Activated CD8-positive, alpha-beta memory T cell treated with anti-CD3 and anti-CD28 coated beads, Interleukin-2, amount 50 U/mL, for 4 hours (primary cell): ENCODE measurements at places on chromosomes 3 and 15.

DNA sequence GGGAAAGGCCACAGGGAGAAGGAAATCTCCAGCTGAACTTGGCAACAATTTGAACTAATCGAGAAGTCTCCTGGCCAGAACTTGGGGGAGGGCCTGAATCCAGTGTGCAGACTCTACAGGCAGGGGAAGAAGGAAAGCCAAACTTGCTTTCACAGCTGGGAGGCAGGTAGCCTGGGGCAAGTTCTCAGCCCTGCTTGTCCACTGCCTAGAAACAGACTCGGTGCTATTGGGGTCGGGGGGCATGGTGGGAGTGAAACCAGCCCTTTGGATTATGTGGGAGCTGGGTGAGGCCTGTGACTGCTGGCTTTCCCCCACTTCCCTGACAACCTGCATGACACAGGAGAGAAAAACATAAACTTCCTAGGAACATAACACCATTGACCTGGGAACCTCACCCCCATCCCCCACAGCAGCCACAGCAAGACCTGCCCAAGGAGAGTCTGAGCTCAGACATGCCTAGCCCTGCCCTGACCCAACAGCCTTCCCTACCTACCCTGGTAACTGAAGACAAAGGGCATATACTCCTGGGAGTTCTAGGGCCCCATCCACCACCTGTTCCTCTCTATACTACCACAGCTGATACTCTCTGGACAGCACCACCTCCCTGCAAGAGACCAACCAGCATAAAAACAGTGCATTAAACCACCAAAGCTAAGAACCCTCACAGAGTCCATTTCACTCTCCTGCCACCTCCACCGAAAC lies 103.7 kb upstream of the MNS1 start:
- no peak for DNase-seq

DNA sequence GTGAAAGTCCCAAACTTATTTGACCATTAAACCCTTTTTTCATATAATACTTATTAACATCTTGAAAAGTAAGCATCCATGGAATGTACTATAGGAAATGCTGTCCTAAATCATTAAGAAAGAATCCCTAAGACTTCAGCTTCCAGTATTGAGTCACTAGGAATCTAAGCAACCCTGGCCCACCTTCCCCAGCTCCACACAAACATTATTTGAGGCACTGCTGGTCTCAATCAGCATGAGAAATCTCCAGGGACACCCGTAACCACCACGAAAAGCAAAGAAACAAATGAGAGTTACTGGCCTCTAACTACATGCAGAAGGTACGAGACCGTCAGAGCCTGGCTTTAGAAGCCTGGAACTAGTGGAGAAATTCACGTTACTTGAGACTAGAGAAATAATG lies 68.2 kb downstream of the POLQ start:
- no peak for DNase-seq

DNA sequence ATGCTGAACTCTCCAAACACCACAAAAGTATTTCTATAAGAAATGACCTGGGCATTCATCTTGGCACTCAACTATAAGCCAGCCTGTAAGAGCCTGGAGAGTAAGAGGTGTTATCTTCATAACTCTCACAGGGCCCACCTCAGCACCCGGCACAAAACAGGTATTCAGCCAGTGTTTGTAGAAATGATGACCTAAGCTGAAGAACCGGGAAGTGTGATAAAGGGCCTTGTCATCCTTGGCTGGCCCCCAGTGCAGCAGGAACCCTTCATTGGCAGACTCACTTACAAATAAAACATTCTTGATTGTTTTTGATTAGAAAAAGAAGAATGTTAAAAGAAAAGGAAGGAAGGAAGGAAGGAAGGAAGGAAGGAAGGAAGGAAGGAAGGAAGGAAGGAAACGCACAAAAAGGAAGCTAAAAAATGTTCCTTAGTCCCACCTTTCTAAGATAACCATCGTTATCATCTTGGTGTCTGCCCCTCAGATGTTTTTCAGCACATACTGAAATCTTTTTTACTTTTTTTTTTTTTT lies 52.1 kb downstream of the DAPK2 start:
- DNase-seq: no peak

DNA sequence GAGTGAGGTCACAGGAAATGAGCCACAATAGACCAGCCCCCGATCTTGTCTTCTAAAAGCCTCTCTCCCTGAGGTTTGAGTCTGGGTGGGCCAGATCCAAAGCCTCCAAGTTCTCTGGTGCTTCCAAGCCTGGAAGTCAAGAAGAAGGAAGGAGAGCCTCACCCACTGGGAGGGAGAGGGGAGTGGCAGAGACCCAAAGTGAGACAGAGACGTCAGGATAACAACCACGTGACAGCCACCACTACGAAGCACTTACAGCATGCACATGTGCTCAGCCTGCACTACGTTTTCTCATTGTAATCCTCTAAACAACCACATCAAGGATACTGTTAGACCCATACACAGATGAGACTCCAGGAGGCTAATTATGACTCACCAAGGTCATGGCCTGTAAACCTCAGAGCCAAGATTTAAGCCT lies 197.3 kb upstream of the LINGO1 start:
- no peak for DNase-seq

GRCh38 chr15:80252121-80252518 lies at the start of gene CTXND1:
Gene CTXND1 (minus strand): TSS chr15:80252213. CDS start chr15:80201949, 50,264 bp downstream.
- no peak for DNase-seq

DNA sequence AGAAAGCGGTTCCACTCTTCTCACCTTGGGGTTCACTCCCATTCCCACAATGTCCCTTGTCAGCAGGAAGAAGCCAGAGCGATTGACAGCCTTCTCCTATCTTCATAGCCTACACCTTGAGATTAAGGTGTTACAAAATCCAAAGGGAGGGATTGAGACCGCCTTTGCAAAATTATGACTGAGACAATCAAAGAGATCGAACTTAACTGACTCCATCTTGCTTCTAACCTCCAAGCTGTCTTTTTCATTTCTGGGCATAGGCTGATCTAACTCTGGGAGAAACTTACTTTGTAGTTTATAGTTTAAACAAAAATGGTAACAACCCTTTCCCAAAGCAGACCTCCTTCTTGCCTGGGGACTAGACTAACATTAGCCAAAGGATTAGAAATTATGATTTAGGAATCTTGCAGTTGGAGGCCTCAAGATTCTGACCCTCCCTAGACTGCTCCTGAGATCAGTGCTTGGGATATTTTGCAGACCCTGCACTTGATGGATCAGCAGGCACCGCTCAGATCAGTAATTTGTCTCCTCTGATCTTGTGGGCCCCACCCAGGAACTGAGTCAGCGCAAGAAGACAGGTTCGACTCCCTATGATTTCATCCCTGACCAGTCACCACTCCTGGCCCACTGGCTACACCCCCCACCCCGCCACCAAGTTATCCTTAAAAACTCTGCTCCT lies 40.0 kb downstream of the PAQR5 start:
- no peak for DNase-seq

DNA sequence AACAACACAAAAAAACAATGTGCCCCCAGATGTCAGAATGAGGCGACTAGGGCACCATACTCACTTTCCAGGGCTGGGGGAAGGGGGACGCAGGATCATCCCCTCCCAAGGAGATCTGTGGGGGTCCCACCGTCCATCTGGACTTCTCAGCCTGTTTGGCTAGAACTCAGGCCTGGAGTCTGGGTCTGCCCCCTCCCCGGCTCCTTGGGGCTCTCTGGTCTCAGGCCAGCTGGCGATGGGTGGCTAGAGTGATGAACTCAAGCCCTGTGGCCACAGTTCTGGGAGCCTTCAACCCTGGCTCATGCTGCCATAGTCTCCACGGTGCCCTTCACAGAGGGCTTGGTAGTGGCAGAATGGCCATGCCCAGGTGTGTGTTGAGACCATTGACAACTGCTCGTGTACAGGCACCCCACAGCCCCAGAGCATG lies 13.6 kb downstream of the ZBTB47 start:
- no peak for DNase-seq

- DNase-seq: no peak
These were observed 142.7 kb downstream of the NEK11 start for GRCh38 chr3:131169331-131169730.

DNA sequence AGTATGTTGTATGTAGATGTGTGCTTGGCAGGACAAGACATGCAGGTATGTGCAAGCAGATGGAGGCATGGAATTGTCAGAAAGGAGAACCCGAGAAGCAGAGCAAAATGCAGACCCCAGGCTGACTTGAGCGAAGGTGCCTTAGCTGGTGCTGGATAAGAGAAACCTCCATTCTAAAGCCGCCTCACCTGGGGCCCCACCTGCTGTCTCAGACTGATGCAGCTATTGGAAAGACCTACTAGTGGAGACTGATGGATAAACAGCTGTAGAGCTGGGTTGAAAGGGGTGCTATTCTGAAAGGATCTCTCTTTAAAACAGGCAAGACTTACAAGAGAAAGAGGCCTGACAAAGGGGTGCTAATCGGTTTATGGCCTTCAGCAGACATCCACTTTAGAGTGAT lies 86.2 kb downstream of the EPHB1 start:
- no peak for DNase-seq
